ENCODE measurements at places on chromosomes 5 and 9.

DNA sequence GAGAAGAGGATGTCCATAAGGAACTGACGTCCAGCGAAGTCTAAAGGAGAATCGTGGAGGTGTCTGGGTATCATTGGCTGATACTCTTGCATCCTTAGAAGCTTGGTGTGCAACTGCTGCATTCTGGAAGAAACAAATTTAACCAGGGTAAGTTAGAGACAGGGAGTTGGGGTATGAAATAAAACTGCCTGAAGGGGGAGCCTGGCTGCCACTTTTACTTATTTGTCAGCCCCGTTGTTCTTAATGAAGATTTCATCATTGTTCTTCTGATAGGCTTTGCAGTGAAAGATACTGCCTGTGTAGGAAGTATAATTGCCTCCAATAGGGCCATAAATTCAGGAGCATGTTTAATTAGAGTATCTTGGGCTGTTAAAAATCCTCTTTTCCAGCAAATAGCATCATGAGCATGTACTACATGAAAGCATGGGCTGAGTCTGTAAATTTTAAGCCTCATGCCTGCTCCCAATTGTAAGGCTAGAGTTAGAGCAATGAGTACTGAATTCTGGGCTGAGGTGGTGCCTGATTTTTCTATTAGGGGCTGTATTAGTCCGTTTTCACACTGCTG is 1264.5 kb upstream of the ACO1 start:
- DNase-seq = peak; percentile 65

DNA sequence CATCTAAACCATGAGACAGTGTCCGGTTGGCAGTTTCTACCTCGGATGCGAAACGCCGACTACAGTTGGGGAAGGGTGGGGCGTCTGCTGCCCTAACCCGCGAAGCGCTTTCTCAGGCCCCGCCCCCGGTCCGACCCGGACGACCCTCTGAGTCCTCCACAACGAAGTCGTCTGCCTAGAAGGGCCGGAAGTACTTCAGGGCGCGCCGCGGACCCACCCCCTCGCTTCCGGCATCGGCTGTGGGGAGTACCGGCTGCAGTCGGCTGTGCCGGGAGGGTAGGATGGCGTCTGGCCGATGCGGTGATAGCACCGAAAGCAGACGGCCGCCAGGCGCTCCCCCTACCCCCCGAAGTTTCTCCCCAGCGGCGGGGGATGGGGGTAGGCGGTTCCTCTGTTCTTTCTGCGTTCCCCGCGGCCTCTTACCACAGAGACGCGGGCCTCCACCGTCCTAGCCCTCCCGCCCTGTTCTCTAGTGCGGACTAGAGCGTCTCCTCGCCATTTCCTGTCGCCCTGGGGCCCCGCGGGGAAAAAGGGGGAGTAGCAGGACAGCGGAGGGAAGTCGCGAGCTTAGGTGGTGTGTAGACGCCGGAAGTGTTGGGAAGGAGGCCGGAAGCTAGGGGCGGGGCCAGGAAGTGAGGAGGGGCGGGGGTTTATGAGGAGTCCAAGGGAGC is at the start of gene TRIM41:
Gene TRIM41 (plus strand): TSS at position 224 of the 671 bp plus-strand sequence. CDS start 719 bp downstream, outside the sequence.
- peak; percentile 99 for DNase-seq

GRCh38 chr9:93255494-93255867 is 71.5 kb downstream of the WNK2 start:
- DNase-seq = no peak

DNA sequence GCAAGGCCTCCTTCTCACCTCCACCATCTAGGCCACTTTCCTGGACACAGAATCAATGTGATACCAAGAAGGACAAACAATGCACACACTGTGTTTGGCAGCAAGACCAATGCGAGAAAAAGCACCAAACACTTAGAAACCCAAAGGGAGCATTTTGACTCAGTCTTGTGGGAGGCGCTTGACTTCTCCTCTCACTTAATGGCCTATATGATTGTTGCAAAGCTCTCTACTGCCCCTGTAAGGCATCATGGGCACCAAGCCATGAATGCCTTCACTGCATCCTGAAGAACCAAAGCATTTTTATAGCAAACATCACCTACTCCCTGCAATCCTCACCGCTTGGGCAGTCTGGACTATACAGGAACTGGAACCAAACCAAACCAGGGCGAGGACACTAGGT is 57.5 kb downstream of the CDH6 start:
- DNase-seq = no peak

GRCh38 chr9:121196389-121196788 is 5.3 kb downstream of the RAB14 start:
- no peak for DNase-seq

DNA sequence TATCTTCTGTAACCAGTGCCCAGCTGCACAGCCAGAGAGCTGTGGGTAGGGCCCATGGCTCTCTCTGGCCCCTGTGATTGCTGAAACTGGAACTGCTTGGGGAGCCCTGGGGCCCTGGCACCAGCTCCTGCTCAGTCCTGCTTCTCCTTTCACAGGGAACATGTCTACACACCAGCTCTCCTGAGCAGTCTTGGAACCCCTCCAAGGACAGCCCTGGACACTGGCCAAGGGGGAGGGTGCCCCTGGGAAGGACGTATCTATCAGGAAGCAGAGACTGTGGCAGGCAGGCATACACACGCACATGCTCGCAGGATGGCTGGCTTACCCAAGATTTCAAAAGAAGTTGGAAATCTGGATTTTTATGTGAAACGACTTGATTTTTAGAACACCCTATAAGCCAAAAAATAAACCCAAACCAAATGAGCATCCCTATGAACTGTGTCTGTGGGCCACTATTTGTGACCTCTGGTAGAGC is 8.8 kb upstream of the TRAF1 start:
- peak; percentile 73 for DNase-seq

DNA sequence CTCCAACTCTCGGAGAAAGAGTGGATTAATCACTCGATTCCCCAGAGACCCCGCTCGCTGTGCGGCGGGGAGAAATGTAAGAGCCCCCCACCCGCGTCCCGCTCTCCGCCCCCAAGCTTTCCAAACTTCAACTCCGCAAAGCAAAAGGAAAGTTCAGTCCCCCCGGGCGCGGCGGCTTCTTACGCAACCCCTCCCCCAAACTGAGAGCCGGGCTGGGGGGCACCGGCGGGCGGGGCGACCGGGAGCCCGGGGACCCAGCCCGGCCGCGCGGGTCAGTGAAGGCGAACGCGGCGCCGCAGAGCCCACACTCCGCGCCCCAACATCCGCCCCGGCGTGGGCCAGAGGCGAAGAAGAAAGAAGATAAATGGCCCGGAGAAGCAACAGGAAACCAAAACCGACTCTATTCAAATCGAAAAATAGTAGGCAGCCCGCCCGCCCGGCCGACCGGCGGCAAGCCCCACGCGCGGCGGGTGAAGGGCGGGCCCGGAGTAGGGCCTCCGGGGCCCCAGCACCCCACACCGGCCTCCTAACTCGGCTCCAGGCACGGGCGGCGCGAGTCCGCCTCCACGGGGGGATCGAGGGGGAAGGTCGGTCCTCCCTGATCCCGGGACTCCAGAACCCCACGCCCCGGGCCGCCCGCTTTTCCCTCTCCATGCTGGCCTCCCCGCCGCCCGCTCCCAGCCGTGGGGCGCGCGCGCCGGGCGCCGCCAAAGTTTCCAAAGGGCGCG is 720 bp downstream of the NOTCH1 start:
- peak; percentile 90 for DNase-seq

GRCh38 chr5:65102371-65102975 is 333.7 kb downstream of the CWC27 start:
- no peak for DNase-seq

DNA sequence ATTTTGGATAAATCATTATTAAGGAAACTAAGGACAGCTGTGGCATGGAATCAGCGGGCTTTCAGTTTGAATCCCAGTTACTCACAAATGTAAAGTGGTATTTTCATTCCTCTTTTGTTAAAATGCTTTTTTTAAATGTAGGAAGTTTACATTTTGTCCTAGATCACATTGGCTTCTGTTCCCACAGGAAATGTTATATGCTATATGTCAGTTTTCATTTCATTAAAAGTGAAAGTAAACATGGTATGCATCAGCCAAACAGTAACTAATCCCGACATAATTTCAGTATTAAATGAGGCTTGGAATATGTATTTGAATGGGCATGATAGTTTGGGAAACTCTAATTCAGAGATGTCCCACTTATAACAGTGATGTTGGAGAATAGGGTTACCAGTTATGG is 18.6 kb upstream of the SMIM15 start:
- DNase-seq = no peak

GRCh38 chr9:136847826-136848392 is 1.3 kb upstream of the PHPT1 start:
- peak; percentile 90 for DNase-seq

DNA sequence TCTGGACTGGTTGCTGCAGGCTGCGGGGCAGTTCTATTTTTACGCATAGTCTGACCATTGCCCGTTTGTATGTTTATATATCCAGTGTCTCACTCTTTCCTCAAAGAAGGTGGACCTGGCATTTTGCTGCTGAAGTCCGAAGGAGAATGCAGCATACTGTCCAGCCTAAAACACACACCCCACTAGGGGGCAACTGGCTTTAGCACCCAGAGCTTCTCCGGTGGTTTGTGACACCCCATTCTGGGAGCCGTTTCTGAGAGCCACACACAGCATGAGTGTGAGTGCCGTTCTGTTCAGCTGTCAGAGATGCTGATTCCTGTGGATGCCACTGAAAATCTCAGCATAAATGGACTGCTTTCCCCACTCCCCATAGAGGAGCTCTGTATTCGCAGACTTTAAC is 290.5 kb upstream of the TAS2R1 start:
- DNase-seq = no peak

DNA sequence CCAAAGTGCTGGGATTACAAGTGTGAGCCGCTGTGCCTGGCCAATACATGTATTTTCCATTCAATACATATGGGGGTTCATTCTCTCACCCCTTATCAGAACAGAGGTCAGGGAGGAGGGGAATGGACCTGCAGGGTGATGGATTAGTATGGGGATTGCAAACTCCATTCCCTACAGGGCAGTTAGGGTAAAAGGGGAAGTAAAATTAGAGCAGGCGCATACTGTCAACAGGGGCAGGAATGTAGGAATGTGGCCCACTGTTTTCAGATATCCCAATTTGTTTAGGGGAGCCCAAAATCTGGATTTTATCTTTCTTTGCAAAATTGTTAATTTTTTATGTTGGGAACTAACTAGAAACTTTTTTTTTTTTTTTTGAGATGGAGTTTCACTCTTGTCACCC is 46.4 kb upstream of the SLC44A1 start:
- no peak for DNase-seq

- DNase-seq = peak; percentile 59
Observed at GRCh38 chr9:136062657-136063439, 32.2 kb downstream of the NACC2 start.

GRCh38 chr5:147538236-147538635 is 28.4 kb upstream of the DPYSL3 start:
- no peak for DNase-seq

- no peak for DNase-seq
Observed at GRCh38 chr5:115461506-115462290, 82.9 kb downstream of the FEM1C start.

- no peak for DNase-seq
Observed at GRCh38 chr5:140327589-140327988, 18.8 kb downstream of the HBEGF start.

DNA sequence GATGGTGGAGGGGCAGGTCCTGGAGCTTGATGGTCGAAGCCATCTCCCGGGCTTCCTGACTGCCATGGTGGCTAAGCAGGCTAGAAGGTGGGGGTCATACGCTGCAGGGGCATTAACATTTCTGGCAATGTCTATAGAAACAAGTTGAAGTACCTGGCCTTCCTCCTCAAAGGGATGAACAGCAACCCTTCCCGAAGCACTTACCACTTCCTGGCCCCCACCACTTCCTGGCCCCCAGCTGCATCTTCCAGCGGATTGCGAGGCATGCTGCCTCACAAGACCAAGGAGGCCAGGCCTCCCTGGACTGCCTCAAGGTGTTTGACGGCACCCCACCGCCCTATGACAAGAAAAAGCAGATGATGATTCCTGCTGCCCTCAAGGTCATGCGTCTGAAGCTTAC is 97.0 kb upstream of the MOCS2 start:
- DNase-seq = no peak

GRCh38 chr5:175840050-175840841 is 31.1 kb upstream of the CPLX2 start:
- no peak for DNase-seq

Data from activated effector memory CD4-positive, alpha-beta T cell treated with anti-CD3 and anti-CD28 coated beads, Interleukin-2, amount 50 U/mL, for 16 hours (primary cell).